ENCODE measurements at places on chromosomes 6 and 20.

- no peaks in the 10 kb centered on the region for H3K36me3 ChIP-seq
- peaks cover 9% of the 10 kb centered on the region for H3K4me1 ChIP-seq
- no peak overlapping the region for H3K27ac ChIP-seq
- H3K27me3 ChIP-seq: no peaks in the 10 kb centered on the region
- no peak overlapping the region for H3K4me3 ChIP-seq
These were observed 18.4 kb upstream of the AKAP7 start for GRCh38 chr6:131116755-131117360.

DNA sequence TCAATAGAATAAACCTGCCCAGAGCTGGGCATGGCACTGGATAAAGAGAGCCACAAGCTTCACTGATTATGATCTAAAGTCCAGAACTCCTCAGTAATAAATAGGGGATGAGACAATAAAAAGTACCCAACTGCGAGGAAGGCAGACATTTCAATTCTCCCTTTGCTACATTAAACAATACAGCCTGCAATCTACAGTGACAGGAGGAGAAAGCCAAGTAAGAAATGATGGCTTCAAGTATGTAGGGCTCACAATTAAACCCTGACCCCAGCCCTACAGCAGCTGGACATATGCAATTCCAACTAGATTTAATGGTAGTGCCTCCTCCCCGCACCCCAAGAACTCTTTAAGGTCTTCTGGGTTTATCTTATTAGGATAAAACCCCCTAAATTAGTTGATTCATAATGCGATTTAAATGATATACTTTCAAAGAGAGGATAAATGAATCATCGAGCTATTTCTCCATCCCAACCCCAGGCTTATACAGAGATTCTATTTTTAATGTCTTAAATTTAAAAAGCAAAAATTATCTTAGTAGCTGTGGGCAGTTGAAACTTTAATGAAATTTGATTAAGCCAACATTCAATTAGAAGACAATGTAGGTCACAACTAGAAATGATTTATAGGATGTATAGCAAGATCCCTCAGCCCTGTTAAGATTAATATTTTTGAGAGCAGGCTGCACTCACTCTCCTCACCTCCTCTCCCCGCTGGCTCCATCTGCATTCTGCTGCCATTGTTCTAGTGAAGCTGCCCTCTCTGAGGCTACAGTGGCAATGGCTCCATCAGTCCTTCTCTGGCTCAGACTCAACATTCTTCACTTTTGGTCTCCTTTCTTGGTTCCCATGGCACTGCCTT lies 57.1 kb downstream of the OGFRL1 start:
- H3K27me3 ChIP-seq: no peaks in the 10 kb centered on the region
- H3K27ac ChIP-seq: no peak overlapping the region
- peaks cover 7% of the 10 kb centered on the region for H3K4me1 ChIP-seq
- H3K36me3 ChIP-seq: no peaks in the 10 kb centered on the region
- no peak for DNase-seq

DNA sequence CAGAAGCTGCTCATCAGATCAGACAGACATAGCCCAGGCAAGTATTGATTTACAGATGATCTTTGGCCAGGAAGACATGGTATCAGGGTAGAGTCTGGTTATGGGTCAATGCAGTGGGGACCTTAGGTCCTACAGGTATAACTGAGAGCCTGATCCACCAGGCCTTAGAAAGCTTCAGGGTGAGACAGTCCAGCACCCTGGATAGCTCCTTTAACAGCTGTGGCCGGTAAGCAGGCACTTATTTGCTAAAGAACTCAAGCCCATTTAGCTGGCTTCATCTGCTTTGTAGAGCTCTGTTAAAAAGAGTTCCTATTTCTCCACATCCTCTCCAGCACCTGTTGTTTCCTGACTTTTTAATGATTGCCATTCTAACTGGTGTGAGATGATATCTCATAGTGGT lies 39.6 kb downstream of the ESR1 start:
- no peaks in the 10 kb centered on the region for H3K27me3 ChIP-seq
- H3K4me1 ChIP-seq: no peaks in the 10 kb centered on the region
- H3K36me3 ChIP-seq: no peaks in the 10 kb centered on the region
- DNase-seq: no peak

DNA sequence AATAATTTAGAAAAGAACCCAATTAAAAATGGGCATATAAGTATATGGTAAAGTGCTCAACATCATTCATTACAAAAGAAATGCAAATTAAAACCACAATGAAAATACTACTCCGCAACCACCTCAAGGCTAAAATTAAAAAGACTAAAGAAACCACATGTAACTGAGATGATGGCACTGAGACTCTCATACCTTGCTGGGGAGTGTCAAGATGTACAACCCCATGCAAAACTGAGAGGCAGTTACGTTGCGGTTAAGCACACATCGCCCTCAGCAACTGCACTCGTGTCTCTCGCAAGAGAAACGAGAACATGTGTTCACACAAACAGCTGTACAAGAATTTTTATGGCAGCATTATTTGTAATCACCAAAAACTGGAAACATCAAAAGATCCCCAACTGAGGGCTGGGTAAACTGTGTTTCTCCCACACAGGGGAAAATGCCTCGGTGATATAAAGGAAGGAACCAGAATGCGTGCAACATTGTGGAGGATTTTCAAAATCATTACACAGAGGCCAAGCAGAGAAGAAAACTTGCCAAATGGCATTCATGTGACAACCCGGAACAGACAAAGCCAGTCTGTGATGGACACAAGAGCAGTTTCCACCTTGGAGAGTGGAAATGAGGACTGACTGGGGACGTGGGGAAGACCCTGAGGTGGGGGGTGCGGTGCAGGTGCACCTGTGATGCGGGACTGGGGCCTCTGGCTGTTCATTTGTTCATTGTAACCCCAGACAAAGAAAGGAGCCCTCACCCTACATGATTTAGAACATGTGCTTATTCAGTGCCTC lies 144.9 kb downstream of the WDR27 start:
- H3K27ac ChIP-seq: no peak overlapping the region
- H3K4me3 ChIP-seq: no peak overlapping the region
- no peaks in the 10 kb centered on the region for H3K27me3 ChIP-seq
- no peaks in the 10 kb centered on the region for H3K4me1 ChIP-seq
- no peak for DNase-seq

DNA sequence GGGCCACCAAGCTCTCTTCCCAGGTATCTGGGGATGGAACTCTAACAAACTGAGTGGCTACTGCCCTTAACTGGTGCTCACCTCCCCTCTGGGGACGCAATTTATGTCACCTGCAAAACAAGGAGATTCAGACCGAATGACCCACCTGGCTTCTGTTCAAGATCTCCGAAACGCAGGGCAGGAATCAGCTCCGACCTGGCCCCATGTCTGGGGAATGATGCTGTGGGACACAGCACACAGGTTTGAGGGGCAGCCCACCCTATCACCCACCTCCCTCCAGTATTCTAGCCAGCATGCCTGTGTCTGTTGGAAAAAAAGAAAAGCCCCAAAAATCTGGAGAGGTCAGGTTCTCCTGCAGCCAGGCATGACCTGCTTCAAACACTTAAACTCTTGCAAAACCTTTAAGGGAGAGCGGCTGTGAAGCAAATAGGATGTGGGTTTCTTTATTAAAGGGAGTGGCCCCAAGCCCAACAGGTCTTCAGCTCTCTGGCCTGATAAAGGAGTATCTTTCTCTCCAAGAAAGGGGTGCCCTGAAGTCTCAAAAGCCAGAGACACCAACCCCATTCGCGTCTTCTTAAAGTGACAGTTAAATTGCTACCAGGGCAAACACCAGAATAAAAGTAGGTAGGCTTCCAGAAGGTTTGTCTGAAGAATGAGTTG lies 6.4 kb downstream of the PREX1 start:
- H3K36me3 ChIP-seq: peaks cover 5% of the 10 kb centered on the region
- no peak overlapping the region for H3K4me3 ChIP-seq
- no peak for DNase-seq
- H3K27ac ChIP-seq: no peak overlapping the region
- H3K4me1 ChIP-seq: peaks cover 29% of the 10 kb centered on the region
- no peaks in the 10 kb centered on the region for H3K27me3 ChIP-seq

- no peaks in the 10 kb centered on the region for H3K27me3 ChIP-seq
- peaks cover 43% of the 10 kb centered on the region for H3K4me1 ChIP-seq
- no peak overlapping the region for H3K4me3 ChIP-seq
- no peak overlapping the region for H3K27ac ChIP-seq
- DNase-seq: no peak
These were observed 13.4 kb downstream of the NAPB start for GRCh38 chr20:23407781-23408464.

GRCh38 chr6:163806755-163807499 lies 392.4 kb downstream of the QKI start:
- H3K27ac ChIP-seq: no peak overlapping the region
- H3K36me3 ChIP-seq: no peaks in the 10 kb centered on the region
- no peak overlapping the region for H3K4me3 ChIP-seq
- H3K4me1 ChIP-seq: no peaks in the 10 kb centered on the region
- no peak for DNase-seq

DNA sequence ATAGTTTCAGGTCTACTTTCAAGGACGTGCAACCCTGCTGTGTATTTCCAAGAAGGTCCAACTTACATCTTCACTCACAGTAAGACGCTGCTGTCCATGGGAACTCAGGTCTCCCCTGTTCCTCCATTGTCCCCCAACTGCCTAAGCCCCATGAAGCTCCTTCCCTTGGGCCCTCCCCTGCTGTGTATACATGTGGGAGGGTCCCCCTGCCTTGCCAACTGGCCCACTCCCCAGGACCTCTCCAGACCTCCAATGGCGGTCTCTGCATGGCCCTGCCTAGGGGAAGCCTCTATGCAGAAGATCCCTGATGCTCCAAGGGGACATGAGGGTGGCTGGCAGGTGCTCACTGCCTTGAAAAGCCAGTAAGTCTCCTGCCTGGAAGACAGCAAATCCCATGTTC lies 186.7 kb upstream of the CST7 start:
- no peaks in the 10 kb centered on the region for H3K36me3 ChIP-seq
- H3K4me3 ChIP-seq: no peak overlapping the region
- no peaks in the 10 kb centered on the region for H3K4me1 ChIP-seq
- DNase-seq: peak; percentile 80
